ENCODE measurements at places on chromosomes 3 and 15.

- no peak for DNase-seq
Observed at GRCh38 chr15:62050115-62050514, 10.1 kb downstream of the VPS13C start.

DNA sequence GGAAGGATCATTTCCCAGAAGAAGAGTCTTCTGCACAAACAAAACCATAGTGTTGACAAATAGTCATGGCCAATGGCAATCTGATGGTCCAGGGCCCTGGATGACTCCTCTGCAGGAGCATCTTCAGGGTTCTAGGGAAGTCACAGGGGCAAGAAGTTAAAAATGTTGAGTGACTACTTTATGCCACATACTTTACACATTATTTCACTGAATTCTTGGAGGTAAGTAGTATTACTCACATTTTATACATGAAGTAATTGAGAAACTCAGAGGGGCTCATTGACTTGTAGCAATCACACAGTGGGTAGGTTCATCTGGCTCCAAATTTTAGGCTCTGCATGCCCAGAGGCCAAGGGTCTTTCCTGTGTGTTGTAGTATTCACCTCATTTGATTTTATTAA lies 430.2 kb upstream of the MCTP2 start:
- no peak for DNase-seq

DNA sequence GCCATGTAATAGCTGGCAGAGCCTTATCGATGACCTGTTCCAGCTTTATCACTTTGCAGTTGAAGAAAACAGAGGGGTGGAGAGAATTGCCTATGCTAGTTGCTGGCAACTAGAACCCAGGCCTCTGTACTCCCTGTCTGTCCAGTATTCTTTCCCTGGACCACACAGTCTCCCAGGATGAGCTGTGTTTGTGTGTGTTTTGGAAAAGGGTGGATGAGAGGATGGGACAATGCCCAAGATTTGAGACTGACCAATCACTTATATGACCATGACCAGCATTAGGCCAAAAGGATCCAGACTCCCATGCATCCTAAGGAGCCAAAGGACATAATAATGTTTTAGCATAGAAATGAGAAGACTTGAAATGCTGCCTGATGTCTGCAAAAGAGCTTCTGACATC lies 102.6 kb downstream of the CD200R1L start:
- no peak for DNase-seq

DNA sequence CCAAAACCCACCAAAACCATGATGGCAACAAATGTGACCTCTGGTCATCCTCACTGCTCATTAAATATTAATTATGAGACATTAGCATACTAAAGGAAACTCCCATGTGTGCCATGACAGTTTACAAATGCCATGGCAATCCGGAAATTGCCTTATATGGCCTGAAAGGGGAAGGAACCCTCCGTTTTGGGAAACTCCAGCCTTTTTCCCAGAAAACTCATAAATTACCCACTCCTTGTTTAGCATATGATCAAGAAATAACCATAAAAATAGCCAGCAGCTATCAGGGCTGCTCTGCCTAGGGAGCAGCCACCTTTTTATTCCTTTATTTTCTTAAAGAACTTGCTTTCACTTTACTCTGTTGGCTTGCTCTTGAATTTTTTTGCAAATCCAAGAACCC lies 992.7 kb downstream of the NTRK3 start:
- DNase-seq: no peak

GRCh38 chr15:67806536-67806935 lies 18.8 kb upstream of the SKOR1 start:
- no peak for DNase-seq

GRCh38 chr15:63054281-63054683 lies 11.7 kb downstream of the TPM1 start:
- DNase-seq: no peak

GRCh38 chr3:64792445-64792844 lies 104.6 kb upstream of the ADAMTS9 start:
- DNase-seq: no peak

GRCh38 chr3:175212896-175213295 lies 353.8 kb downstream of the NAALADL2 start:
- DNase-seq: no peak

DNA sequence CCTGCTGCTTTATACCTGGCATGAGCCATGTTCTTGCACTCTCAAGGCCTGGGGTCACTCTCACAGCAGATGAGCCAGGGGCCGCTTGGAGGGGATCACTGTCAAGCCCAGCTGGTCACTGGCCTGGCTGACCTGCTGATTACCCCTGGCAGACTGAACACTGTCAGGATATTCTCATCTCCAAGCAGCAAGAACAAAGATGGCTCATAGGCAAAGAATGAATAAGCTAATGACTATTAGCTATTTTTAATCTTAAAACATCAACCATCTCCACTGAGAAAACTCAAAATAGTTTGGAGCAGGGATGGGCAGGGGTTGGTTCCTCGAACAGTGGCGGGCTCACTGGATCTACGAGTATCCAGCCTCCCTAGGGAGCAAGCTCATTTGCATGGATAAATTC lies 64.4 kb upstream of the ACAN start:
- DNase-seq: no peak

- DNase-seq: no peak
Observed at GRCh38 chr15:52050416-52050815, 31.4 kb downstream of the MAPK6 start.

- DNase-seq: no peak
Observed at GRCh38 chr15:31226021-31226420, 100.6 kb upstream of the KLF13 start.

DNA sequence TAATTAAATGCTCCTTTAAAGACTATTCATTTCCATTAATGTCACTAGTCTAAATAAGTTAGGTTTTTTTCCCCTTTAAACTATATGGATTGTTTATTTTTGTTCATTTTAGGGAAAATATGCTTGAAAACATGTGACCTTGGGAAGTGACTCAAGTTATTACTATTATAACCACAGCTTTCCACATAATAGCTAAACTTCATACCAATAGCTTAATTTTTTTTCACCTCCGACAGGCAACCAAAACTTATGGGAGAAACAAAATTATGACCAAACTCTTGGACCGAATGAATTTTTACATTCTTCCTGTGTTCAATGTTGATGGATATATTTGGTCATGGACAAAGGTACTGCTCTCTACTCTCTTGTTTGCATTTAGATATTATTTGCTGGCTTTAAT lies 16.2 kb downstream of the CPA3 start:
- no peak for DNase-seq

- DNase-seq: no peak
Observed at GRCh38 chr3:11168881-11169805, 14.8 kb downstream of the HRH1 start.

- DNase-seq: peak; percentile 69
Observed at GRCh38 chr3:13650210-13651056, 101.5 kb downstream of the FBLN2 start.

DNA sequence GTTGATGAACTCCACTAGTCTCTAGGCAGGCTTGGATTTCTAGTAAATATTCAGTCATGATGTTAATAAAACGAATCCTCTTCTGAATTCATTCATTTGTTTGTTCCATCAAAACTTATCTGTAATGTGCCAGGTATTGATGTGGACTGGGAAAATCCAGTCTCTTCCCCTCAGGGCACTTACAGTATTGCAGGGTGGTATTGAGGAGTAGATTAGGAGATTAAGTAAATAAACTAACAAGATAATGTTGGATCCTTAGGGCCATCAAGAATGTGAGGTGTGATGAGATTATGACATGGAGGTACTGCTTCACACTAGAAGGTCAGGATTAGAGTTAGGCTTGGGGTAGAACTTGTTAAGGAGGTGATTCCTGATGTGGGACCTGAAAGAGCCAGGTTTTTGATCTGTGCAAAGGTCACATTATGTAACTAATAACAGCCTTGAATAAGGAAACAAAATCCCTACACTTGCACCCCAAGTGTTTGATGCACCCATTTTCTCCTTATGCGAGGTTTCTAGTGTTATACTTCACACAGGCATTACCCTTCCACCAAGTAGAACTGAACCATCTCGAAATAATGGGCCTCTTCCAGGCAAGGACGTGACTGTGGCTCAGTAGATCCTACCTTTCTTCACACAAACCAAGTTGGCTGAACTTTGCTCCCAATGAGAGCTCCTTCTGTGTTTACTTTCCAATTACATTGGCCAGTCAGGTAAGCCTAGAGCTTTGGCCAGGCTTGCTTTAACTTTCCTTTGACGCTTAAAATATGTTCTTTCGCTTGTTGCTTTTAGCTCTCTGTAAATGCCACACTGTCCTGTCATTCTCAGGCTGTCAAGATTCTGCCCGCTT lies 16.7 kb downstream of the MCTP2 start:
- no peak for DNase-seq

DNA sequence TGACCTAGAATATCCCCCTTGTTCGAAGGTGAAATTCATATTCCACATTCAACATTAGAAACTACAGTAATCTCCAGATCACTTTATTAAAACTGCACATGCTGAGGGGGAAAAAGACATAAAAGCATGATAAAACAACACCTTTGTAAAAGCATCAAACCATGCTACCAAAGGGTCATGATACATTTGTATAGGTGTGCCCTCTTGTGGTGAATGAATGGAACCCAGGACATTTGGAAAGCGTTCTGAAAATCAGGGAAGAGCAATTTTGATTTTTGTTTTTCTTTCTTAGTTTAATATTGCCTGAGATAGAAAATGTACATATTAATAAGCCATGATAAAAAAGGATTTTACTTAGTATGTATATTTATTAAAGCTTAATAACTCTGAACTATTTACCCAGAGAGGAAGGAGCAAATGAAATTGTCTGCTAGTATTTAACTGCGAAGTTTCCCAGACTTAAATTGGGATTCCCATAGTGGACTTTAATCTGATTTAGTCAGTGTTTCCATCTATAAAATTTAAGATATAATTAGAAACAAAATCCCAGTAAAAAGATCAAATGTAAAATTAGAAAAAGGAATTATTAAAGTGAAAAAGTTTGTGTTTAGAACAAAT lies 105.8 kb upstream of the ARL6 start:
- no peak for DNase-seq

GRCh38 chr3:41746215-41746614 lies 215.7 kb downstream of the ULK4 start:
- DNase-seq: no peak

DNA sequence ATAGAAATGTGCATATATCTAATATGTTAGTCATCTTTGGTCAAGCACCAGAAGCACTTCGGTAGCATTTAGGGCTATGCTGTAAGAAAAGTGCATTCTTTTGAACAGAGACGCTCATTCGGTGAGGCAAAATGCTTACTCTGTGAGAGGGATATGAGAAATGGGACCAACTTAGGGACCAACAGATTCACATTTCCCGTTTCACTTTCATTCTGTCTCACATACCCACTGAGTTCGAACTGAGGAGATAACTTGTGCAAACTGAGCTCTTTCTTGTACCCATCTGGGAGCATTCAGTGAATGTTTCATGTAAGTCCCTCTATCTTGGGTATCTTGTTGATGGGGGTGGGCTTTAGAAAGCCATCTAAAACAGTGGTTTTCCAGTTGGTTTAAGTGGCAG lies 135.3 kb downstream of the FEZF2 start:
- no peak for DNase-seq

DNA sequence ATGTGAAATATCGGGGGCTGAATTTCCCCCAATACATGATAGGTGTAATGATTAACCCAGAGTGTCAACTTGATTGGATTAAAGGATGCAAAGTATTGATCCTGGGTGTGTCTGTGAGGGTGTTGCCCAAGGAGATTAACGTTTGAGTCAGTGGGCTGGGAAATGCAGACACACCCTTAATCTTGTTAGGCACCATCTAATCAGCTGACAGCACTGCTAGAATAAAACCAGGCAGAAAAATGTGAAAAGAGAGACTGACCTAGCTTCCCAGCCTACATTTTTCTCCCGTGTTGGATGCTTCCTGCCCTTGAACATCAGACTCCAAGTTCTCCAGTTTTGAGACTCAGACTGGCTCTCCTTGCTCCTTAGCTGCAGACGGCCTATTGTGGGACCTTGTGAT lies 247.8 kb downstream of the OTOL1 start:
- no peak for DNase-seq

DNA sequence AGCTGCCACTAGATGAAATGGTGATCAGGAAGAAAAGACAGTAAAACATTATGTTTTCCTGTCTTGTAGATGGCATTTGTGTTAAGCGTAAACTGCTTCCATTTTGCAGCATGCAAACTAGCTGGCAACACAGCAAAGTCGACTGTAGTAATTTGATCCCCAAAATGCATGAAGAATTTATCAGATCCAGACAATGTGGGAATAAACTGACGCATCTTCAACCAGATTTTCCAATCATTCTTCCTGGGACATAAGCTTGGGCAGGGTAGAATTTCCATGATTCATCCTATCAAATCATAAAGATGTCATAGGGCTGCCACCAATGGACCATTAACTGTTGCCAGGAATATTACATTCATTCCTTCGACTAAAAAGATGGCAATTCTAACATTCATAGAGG lies 260.3 kb downstream of the ERC2 start:
- DNase-seq: no peak

DNA sequence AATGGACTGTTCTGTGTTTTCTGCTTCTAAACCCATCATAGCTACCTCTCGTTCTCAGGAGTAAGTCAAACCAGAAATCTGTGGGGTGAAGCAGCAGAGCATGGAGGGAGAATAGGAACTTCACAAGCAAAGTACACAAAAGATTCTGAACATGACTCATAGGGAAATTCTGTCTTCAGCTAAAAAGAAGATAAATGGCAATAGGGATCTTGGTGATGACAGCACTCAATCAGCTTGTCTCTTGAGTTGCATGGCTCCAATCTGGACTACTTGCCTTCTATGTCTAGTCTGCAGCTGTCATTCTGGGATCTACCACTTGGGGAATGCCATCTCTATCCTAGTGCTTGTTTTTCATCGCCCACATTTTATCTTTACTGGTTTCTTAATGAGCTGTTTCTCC lies 13.5 kb upstream of the GRAMD1C start:
- DNase-seq: no peak

DNA sequence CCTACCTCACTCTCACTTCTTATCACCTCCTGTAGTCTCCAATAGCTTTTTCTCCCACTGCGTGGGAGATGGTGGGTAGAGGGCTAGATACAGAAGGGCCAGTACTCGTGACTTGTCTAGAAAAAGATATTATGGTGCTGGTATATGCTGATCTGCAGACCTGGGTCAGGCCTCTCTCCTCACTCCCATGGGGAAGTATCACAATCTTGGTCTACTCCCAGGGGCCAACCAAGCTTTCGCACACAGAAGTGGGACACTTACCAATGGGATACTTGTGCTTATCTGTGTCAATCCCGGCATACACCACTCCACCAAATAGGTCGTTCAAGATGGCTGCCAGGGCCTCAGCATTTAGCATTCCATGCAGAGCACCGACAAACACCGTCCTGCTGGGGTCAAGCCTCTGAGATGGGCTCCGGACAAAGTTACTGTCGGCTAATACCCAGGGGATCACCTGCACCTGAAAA lies 9.0 kb upstream of the RPS17 start:
- no peak for DNase-seq

Measured in stimulated activated CD8-positive, alpha-beta memory T cell treated with anti-CD3 and anti-CD28 coated beads, Interleukin-4, amount 100 ng/mL, for 24 hours (primary cell).